ENCODE measurements at places on chromosomes 2 and 18.

GRCh38 chr2:74003494-74004211 lies 18.9 kb downstream of the TET3 start:
- DNase-seq, result peak; percentile 92

- DNase-seq, result peak; percentile 74
These were observed 63.3 kb upstream of the STK17B start for GRCh38 chr2:196234672-196235071.

DNA sequence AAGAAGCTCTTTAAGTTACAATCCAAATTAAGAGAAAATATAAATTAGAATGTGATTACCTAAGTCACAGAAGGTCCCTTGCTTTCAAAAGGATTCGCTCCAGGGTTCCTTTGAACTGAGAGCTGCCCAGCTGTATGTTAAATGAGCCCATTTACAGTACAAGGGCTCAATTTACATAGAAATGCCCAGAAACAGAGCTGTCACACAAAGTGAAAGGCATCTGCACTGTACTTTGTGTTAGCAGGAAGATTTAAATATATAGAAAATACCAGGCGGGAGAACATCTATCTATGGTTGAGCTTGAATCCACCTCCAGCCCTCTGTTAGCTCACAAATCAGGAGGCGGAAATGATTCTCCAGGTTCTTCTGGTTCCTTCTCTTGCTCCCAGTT lies 272.9 kb downstream of the PAX3 start:
- DNase-seq, result no peak

DNA sequence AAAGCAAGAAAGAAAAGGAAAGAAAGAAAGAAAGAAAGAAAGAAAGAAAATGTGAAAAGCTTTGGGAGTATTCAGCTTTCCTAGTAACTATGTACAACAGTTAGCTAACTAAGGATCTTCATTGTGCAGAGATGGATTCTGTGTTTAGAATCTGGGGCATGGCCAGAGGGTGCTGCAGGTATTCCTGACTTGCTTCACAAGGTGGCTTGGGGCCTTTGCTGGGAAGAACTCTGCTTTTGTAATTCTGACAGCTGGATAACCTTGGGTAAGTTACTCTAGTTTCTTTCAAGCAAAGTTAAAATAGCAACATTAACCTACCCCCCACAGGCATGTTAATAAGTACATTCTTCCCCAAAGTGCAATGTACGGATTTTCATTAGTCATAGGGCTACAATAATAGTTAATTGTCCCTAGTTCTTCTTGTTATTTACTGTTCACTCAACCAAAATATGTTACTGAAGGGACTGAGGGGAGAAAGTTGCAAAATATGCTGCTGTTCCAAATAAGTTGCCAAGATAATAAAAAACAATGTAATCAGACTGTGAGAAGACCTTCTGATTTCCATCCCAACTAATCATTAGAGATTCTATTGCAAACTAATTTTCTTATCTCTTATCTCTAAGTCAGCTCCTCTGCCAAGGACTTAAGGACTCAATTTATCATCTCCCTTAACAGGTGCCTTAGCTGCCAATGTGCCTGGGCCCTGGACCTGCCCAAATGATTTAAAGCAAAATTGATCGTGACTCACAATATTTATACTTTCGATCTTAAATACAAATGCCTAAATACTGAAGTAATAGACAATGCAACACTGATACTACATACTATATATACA lies 50.3 kb downstream of the SERPINB8 start:
- no peak for DNase-seq

- DNase-seq, result no peak
These were observed 102.6 kb downstream of the ANKRD44 start for GRCh38 chr2:197208024-197208423.

DNA sequence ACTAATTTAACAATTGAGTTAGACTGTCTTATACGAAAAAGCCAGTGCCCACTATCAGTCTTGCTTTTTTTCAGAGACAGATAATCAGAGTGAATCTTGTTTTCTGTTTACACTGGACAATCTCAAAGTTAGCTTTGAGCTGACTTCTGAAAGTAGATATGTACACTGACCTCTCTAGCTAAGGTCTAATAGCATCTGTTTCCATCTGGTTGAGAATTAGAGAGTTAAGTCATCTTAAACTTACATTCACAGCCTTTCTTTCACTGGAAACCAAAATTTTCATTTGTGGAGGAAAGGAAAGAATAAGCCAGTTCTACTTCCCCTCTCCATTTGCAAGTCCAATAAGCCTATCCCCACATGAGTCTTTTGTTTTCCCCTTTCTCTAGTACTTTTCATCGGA lies 89.3 kb downstream of the VRK2 start:
- no peak for DNase-seq

- DNase-seq, result no peak
These were observed 85.4 kb downstream of the ARHGEF33 start for GRCh38 chr2:38975042-38975441.

DNA sequence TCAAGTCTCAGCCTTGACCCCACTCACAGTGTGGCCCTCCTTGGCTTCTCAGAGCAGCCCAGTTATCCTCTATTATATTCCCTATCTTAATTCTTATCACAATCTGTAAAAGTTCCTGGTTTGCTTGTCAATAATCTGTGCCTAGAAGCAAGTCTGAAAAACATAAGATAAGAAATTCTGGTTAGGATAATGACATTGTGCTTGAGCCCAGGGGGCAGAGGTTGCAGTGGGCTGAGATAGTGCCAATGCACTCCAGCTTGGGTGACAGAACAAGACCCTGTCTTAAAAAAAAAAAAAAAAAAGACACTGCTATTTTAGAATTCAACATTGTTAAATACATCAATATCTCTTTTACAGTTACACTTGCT lies 63.9 kb downstream of the TMEM131 start:
- no peak for DNase-seq

- DNase-seq, result peak; percentile 91
These were observed 12.8 kb upstream of the PLA2R1 start for GRCh38 chr2:160075171-160075570.

DNA sequence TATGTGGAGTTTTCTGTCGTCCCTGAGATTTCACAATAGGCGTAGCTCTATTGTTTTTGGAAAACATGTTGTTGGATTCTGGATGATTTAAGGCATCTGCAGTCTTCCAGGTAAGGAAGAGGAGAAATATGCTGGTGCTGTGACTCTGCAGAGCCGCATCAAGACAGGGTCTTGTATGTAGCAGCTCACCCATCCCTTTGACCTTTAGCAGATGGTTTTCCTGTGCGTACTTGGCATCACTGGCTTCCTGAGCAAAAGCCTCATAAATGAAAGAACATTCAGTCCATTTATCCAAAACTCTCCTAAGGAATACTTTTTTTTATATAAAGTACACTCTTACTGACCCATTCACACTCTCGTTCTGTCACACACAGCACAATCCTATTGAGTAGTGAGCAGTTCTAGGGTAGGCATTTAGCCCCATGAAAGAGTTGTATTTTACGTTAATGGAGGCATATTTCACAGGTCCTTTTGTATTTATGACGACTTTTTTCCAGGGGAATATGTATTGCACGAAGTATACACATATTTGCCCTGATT lies 443.9 kb downstream of the STK39 start:
- no peak for DNase-seq

- DNase-seq, result no peak
These were observed 1.5 kb downstream of the MBD5 start for GRCh38 chr2:148022351-148022750.

- DNase-seq, result no peak
These were observed 144.9 kb upstream of the ERBB4 start for GRCh38 chr2:212683346-212684097.

DNA sequence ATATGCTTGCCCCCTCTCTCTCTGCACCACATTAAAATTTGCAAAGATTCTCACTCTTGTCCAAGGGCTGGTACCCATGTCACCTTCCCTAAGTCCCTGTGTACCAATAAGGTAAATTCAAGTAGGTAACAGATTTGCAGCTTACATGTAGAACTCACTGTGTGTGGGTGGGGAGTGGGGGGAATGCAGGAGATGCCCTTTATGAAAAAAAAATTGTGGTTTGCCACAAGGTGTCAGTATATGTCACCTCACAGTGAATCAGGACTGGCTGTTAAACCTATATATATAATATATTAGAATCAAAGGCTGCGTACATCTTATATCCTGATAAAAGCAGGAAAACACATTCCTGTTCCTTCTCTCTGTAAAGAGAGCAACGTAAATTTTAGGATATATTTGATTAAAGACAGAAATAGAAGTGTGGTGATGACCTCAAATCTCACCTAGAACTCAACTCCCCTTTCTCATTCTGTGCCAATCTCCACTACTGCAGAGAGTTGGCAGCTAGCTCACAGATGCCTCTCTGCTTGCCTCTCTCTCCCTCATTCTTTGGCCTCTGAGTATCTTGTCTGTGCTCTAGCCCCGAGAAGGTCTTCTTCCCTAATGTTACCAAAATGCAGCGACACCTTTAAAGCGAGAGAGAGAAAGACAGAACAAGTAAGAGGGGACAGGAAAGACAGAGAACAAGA lies 536 bp downstream of the XDH start:
- DNase-seq, result peak; percentile 18

- no peak for DNase-seq
These were observed 96.9 kb downstream of the TSHZ1 start for GRCh38 chr18:75307530-75307929.

DNA sequence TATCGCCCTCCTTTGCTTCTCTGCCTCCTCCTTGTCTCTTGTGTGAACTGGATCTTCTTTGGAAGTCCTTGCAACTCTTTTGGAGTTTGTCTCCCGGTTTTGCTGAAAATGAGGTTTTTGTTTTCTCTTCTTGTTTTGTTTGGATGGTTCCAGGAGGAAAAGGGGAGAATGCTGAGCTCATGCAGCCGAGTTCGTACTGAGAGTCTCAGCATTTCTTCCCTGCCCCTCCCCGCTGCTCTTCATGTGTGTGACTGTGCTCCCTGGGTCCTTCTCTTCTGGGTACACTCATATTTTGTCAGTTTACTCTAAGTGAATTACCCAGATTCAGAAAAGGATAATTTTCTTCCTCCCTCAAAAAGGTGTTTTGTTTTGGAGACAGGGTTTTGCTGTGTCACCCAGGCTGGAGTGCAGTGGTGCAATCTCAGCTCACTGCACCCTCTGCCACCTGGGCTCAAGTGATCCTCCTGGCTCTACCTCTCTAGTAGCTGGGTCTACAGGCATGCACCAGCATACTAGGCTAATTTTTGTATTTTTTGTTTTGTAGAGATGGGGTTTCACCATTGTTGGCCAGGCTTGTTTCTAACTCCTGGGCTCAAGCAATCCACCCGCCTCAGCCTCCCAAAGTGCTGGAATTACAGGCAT lies 142.9 kb upstream of the IL1R2 start:
- DNase-seq, result no peak

DNA sequence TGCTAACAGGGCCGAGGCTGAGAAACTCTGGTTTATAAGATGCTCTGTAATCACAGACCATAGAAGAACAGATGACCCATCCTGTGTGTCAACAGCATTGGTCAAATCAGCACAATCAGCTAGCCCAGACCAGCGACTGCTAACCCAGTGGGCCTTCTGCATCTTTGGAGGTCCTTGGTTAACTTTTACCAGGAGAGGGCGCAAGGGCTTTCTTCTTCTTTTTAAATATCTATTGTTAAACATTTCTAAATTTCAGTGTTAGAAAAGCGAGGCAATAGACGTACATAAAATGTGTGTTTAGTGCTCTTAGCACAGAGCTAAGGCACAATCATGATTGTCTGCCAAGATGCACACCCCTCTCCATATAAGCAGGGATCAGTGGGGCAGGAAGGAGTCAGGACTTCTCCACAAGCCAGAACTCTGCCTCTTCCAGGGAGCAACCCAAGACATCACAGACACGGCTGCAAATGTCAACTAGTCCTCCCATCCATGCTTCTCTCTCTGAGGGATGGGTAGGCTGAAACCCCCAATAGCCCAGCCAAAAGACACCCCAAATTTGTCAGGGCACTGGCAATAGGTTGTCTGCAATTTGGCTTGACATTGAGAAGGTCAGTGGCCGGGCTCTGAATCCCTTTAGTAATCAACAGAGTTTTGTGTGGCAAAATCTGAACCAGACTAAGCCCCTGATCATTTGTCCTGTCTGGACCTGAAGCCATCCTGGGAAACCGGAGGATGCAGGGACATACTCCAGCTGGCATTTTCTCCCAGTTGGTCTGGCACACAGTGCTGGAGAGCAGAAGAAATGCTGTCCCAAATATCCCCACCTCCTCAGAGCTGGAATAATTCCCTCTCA lies 188.2 kb downstream of the BCL2 start:
- DNase-seq, result peak; percentile 67

- DNase-seq, result no peak
These were observed 9.3 kb downstream of the RHOB start for GRCh38 chr2:20456116-20456571.

DNA sequence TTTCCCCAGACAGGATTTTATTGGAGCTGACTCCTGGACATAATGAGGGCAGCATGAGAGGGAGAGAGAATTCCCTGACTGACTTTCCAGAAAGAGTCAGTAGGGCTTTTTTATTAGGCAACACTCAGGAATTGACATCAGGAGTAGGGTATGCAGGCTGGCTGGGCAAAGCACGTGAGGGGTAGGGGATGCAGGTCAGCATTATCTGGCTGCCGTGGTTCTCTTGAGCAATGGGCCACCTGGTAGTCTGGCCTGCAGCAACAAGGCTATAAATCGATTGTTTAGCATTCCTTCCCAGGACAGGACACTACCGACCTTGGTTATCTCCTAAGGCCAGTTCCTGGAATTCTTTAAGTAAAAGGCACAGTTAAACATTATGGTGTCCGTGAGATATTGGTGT lies 160.8 kb upstream of the AGAP1 start:
- DNase-seq, result no peak

DNA sequence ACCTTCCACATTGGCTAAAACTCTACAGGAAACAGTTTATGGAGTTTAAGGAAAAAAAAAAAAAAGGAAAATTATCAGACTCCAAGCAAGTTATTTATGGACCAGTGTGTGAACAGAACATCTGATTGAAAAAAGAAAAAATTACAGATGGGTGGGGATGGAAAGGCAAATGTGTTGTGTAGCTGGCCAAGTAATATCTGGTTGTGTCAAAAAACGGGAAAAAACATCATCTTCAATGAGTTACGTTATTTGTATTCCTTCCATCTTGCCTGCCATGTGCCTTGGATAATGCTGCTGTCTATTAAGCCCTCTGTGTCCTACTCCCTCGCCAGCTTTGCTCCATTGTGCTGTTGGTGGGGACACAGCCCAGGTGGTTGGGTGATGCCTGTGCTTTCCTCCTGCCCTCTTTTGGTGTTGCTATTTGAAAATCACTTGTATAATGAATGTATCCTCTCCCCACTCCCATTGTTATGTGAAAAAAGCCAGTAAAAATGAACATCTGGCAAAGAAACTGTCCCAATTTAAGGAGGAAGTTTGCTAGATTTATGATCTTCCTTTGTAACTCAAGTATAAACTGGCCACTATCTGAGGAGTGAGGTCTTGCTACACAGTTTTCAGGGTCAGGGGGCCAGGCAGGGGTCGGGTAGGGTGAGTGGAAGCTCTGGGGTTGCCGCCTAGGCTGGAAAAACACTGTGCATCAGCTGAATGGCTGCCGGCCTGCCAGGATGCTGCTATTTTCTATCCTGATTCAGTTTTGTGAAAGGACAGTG lies 155.9 kb downstream of the FMNL2 start:
- no peak for DNase-seq

GRCh38 chr2:221504905-221505304 lies 67.2 kb downstream of the EPHA4 start:
- DNase-seq, result no peak

DNA sequence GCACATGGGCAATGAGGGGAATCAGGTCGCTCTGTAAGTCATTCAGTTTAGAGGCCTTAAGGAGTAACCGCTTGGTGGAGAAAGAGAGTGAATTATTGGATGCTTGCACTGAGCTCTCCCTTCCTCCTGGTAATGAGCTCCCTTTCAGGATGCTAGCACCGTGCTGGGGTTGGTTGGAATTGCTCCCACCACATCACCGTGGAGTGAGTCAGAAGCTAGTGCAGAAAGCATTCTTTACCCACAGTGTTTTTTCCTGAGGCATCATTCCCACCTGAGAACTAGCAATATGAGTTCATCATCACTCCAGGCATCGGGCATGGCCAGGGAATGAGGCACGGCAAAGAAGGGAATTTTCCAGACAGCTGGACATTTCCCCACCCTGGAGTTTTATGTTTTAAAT lies 57.6 kb downstream of the ITGB6 start:
- DNase-seq, result no peak
